HFFc6 (cell line): ENCODE measurements at places on chromosomes 11 and 22.
A peak's percentile ranks its signal among the peaks of the same experiment; 100 is the strongest.

GRCh38 chr11:26780376-26781085 lies 58.7 kb upstream of the SLC5A12 start:
- DNase-seq, result peak; percentile 9

DNA sequence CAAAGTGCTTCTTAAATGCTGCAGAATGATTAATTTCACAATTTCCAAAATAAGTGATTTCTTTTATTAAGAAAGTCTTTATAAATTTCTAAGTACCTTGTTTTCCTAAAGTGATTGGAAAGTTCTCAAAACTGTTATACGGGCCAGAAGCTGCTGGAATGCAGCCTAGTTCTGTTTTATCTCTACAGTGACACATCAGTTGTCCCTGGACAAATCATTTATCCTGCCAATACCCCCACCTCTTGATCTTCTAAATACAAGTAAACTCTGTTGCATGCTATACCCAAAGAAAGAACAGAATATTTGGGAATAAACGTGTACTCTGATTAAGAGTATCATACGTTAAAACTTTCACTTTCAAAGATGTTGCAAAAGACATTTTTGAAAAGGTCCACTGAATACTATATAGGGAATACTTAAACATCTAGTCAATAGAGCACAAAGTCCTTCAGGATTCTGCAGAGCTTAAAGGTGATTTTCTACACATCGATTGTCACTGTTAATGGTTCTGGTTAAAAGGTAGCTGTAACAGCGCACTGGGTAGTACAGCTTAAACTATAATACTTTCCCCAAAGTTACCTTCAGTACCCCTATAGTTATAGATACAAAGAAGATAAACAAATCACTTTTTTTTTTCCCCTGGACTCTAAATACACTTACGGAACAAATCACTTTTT lies 92.1 kb upstream of the APOA1 start:
- DNase-seq, result no peak

GRCh38 chr11:58193391-58193790 lies 4.5 kb downstream of the OR9Q2 start:
- no peak for DNase-seq

DNA sequence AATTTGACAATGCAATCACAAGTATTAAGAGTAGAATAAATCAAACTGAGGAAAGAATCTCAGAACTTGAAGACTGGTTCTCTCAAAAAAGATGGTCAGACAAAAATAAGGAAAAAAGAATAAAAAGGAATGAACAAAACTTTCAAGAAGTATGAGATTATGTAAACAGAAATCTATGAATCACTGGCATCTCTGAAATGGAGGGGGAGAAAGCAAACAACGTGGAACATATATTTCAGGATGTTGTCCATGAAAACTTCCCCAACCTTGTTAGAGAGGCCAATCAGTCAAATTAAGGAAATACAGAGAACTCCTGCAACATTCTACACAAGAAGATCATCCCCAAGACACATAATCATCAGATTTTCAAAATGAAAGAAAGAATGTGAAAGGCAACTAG lies 235.7 kb downstream of the SBF2 start:
- DNase-seq, result no peak

GRCh38 chr11:1194231-1194976 lies 28.5 kb upstream of the MUC5B start:
- no peak for DNase-seq

GRCh38 chr22:42437488-42438292 lies 5.5 kb upstream of the NFAM1 start:
- DNase-seq, result peak; percentile 17

DNA sequence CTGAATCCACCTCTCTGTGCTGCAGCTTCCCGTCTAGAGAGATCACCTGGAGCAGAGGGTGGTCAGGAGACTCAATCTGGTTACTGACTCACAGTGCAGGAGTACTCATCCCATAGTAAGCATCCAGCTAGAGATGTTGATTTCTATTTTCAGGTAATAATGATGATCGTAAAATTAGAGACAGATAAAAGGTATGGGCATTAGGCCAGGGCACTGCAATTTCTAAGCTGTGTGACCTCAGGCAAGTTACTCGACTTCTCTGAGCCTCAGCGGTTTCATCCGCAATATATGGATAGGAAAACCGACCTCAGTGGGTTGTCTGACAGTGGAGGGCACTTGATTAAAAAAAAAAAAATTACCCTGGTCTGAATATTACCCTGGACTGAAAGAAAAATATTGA lies 13.8 kb upstream of the SAMM50 start:
- DNase-seq, result no peak

DNA sequence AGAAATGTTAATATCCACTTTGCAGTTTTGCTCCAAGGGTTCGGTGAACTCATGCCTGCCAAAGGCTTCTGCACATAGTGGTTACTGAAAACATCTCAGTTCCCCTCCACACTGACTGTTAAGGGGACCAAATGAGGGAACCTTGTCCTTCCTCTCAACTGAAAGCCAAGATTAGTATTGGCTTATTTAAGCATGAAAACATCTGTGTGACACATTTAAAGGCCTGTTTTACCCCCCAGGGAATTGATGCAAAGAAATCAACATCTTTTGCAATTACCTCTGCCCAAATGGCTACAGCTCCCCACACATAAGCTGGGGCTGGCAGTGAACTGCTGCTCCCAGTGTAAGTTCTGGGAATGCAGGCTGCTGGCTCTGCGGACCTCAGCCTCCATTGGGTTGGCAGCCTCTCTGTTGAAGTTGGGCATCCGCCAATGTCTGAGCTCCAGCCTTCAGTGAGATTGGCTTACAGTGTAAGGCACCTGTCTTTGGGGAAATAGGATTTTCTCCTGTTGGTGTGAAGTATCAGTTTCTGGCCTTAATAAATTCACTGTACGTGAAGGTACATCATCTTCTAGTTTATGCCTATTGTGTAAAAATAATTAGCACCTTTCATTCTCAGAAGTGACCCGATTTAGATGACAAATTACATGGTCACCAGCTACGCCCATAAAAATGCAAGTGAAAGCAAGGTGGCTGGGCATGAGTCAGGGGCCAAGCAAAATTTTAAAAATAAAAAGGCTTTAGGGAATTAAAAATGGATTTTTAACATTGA lies 213.4 kb upstream of the SYN3 start:
- DNase-seq, result no peak

DNA sequence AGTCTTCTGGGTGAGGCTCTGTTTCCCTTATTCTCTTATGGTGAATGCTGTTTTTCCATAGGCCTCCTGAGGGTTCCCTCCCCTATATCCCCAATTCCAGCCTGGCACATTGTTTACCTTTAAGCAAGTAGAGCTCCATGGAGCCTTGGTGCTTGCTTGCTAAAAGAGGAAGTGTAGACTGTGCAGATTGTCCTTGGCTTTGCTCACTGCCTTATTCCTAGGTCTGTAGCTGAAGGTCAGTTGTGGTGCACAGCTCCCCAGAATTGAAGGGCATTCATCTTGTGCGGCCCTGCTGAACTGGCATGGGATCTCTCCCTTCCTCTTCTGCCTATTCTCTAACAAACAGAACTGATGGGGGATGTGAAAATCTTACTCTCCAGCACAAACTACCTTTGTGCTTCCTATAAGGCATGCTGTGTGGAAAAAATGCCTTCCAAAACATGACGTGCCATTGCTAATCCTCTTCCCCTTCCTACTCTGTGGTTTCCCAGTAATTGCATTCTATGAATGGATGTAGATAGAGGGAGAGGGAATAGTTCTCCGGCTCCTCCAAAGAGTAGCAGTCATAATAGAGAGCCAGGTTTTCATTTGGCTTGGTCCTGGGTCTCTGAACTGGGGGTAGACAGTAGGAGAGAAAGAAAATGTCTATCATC lies 34.2 kb upstream of the PLET1 start:
- no peak for DNase-seq

DNA sequence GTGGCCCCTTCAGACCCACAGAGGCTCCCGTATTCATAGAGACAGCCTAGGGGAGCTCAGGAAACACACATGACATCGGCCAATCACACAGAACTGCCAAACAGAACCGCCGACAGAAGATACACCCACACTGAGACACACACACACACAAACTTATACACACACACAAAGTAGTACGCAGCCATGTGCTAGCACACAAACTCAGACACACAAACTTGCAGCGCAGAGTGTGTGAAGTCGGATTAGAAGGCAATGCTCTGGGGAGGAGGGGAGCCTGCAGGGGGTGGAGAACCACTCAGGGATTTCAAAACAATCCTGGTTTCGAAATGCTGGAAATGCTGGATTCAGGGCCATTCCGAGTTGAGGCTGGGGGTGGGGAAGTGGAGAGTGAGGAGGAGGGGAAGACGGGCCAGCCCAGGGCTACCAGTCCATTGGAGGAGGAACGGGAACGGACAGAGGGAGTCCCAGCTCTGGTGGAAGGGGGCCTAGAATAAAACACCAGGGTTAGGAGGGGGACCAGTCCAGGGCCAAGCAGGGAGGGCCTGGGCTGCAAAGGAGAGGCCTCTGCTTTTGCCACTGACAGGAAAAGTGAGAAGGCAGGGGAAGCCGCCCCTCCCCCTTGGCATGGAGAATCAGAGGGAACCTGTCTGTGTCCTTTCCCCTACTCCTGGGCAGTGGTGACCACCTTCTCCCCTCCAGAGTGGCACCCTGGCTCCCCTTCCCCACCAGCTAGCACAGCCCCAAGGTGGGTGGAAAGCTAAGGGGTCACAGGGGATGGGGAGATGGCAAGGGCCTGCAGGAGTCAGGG lies 4.4 kb downstream of the BCL9L start:
- peak; percentile 55 for DNase-seq

- DNase-seq, result no peak
Observed at GRCh38 chr11:62140304-62141110, 16.7 kb downstream of the INCENP start.

GRCh38 chr11:67434395-67434881 lies 3.0 kb downstream of the PTPRCAP start:
- DNase-seq, result no peak

DNA sequence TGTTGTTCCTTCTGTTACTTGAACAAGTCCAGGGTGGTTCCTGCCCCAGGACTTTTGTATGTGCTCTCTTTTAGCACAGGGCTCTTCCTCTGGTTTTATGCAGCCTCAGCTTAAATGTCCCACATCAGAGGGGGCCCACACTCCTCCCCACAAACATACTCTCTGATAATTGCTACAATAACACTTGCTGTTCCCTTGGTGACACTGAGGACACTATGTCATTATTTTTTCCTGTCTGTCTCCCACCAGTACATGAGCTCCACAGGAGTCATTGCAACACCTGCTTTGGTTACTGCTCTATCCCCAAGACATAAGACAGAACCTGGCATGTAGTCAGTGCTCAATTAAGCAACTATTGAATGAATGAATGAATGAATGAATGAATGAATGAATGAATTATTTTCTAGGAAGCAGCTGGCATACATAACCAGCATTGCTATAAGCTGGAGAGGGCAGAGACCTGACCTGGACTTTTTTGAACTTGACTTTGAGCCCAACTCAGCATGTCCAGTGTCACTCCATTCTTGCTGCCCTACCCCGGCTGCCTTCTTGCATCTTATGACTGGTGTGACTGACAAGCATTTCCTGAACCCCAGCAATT lies 7.5 kb upstream of the WNT7B start:
- no peak for DNase-seq

GRCh38 chr11:118027694-118028093 lies 41.5 kb downstream of the IL10RA start:
- DNase-seq, result no peak

DNA sequence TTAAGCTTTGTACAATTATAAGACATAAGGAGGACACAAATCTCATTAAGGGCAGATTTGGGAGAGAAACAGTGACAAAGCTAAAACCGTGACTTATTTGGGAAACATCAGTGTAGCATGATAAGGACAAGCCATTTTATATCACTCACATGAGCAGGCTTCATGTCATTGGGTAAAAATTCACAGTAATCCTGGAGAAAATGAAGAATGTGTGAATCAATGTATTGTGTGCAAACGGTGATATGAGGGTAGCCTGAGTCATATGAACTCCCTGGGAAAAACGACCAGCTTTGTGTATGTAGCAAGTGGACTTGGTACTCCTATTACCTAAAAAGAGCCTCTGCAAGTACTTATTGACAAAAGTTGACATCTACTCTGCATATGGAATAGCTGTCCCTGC lies 6.0 kb upstream of the TRIM34 start:
- DNase-seq, result peak; percentile 86

DNA sequence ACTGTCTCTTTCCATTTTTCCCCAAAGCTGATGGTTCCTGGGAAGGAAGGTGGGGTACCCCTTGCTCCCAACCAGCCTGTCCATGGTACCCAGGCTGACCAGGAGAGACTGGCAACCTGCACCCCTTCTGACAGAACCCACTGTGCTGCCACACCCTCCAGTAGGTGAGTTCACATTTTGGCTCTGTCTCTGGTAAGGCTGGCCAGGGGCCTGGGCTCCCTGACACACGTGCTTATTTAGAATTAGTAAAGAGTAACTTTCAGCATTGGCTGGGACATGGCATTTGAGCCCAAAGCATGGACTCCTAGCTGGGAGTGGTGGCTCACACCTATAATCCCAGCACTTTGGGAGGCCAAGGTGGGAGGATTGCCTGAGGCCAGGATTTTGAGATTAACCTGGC lies 35.1 kb downstream of the ARHGAP1 start:
- DNase-seq, result no peak

DNA sequence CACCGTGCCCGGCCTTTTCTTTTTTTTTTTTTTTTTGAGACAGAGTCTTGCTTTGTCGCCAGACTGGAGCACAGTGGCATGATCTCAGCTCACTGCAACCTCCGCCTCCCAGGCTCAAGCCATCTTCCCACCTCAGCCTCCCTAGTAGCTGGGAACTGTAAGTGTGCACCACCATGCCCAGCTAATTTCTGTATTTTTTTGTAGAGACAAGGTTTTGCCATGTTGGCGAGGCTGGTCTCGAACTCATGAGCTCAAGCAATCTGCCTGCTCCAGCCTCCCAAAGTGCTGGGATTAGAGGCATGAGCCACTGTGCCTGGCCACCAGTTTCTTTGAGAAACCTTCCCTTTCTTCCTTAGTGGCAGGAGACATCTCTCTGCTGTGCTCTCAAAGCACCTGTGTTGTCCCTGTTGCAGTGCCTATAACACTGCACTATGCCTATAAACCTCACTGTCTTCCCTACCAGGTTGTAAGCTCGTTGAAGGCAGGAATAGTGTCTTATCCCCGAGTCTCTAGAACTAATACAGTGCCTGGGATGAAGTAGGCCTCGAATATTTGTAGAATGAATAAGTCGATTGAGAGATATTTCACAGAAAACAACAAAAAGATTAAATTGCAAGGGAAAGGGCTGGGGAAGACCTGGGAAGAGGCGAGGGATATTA lies 13.7 kb downstream of the TAGLN start:
- no peak for DNase-seq

DNA sequence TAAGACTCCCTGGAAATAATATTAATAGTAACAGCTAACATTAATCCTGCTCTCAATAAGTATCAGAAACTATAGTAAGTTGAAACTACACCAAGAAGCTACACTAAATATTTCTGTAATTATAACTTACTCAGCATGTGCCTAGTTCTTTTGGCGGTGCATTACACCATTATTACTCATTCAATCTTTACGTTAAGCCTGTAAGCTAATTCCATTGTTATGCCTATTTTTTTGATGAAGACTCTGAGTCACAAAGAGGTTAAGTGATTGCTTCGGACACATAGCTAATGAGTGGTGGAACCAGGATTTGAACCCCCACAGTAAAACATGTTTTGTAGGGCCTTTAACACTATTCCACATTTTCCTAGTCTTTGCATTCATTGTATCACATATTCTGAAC lies 111.6 kb downstream of the RASSF10 start:
- peak; percentile 69 for DNase-seq
